ENCODE measurements at places on chromosomes 2 and 18.

DNA sequence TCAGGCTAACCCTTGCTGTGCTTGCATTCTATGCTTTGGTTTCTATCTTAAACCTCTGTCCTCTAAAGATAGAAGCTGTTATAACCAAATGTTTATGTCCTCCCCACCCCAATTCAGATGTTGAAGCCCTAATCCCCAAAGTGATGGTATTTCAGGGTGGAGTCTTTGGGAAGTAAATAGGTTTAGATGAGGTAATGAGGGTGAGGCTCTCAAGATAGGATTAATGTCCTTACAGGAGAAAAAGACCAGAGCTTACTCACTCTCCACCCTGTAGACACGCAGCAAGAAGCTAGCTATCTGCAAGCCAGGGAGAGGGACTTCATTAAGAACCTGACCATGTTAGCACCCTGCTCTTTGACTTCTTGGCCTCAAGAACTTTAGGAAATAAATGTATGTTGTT lies 362.5 kb downstream of the ERBB4 start:
- DNase-seq = no peak

DNA sequence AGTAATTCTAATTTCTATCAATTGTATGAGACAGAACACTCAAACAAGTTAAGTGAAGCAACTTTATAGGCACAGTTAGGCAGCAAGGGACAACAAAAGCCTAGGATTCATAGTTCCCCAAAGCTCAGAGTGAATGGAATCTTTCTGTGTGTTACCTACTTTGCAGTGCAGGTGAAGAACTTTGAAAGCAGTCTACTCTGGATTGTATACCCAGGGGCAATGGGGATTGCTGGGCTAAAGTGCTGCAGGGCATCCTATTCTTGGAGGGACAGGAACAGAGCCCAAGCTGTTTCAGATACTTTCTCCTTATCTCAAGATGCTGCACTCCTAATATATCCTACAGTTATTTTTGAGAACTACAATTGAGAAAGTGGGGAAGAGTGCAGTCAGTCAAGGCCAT lies 207.6 kb downstream of the PLCL1 start:
- no peak for DNase-seq

GRCh38 chr2:120617055-120617454 lies 118.6 kb upstream of the GLI2 start:
- no peak for DNase-seq

DNA sequence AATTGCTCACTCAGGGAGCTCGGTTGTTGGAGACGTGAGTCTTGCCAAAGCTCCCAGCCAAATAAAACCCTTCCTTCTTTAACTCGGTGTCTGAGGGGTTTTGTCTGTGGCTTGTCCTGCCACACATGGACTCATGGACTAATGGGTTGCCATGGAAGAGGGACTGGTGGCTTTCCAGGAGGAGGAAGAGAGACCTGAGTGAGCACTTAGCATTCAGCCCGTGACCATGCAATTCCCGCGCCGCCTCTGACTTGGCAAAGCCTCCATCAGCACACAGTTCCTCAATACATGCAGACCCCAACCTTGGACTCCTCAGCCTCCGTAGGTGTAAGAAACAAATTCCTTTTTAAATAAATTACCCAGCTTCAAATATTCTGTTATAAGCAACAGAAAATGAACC lies 57.3 kb upstream of the TMEM18 start:
- no peak for DNase-seq

- DNase-seq = no peak
Measured at GRCh38 chr2:22253171-22253570, 1129.4 kb downstream of the TDRD15 start.

GRCh38 chr18:22060361-22060760 lies 109.0 kb upstream of the GATA6 start:
- no peak for DNase-seq

DNA sequence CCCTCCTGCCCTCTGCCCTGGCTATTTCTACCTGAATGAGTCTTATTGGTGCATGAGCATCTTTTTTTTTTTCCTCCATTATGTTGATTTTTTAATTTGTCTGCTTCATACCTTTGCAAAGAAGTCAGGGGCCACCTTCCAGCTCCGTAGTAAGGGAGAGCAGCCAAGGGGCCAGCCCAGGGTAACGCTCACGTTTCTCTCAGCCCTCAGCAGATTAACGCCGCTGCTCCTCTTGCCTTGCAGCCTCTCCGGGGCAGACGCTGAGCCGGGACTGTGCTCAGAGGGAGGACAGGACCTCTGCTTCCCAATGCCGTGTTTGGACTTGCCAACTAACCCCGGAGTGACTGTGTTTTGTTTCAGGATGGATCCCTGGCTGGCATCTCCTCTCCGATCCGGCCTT lies 241.7 kb downstream of the ATAD2B start:
- no peak for DNase-seq

DNA sequence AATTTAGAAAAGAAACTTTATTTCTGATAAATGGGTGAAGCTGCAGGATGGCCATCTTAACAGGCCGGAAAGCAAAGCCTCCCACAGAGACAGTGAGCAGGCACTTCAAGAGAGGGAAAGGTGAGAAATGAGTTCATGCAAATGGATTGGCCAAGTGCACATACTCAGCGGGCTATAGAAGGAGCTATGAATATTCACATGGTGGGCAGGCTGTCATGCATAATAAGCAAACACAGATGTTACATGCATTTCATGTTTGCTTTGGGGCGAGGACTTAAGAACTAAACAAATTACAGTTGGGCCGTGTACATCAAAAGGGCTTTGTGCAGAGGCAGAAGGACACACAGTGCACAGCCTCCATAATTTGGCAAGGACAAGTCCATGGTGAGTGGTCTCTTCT lies 69.8 kb upstream of the MAL start:
- DNase-seq = no peak

DNA sequence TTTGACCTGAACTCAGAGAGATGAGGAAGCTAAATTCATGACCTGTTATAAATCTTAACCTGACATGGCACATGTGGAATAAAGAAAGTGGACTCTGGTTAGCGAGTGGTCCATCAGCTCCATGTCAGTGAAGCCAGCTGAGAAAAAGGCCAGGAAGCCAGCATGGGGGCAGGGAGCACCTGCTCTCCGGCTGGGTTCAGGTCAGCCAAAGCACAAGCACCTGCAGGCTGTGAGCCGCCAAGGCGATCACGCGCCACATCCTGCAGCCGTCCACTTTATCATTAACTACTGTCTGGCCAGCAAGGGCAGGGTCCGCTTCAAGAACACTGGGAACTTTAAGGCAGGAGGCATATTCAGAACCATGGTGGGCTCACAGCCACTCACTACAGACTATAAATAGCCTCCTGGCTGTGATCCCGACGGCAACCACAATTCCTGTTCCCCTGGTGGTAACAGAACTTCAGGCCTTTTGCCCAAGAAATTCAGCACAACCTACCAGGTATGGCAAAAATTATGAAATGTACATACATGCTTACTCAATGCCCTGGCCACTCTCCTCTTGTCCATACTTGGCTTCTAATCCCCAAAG lies 35.5 kb downstream of the ACVR1 start:
- DNase-seq = no peak

DNA sequence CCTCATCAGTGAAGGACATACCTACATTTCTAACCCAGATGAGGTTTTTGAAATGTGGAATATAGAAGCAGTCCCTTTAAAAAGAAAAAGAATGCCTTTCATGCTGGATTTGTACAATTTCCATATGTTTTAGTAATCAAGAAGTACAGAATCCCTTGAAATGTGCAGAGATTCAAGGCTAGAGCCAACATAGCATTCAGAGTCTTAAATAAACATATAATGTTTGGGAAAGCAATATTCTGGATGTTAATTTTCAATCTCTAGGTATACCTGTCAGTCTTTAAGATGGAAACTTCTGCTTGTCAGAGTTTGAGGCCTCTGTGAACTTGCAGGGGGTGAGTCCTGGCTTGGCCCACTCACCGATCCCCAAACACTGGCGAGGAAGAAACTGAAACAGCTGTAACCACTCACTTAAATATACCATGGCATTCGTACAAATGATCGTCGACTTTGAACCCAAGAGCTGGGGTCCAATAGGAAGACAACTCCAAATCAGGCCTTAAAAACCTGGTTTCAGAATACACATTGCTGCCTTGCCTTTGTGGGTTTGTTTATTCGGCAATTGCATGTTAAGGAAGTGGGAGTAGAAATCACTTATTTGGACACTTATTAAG lies 132.8 kb upstream of the NCK2 start:
- DNase-seq = no peak

- no peak for DNase-seq
Measured at GRCh38 chr2:159153951-159154350, 132.6 kb downstream of the WDSUB1 start.

- no peak for DNase-seq
Measured at GRCh38 chr2:120441351-120441700, 95.4 kb downstream of the INHBB start.

- no peak for DNase-seq
Measured at GRCh38 chr2:201271917-201272316, 11.6 kb downstream of the CASP8 start.

- no peak for DNase-seq
Measured at GRCh38 chr2:85705680-85706039, 11.5 kb downstream of the GNLY start.

DNA sequence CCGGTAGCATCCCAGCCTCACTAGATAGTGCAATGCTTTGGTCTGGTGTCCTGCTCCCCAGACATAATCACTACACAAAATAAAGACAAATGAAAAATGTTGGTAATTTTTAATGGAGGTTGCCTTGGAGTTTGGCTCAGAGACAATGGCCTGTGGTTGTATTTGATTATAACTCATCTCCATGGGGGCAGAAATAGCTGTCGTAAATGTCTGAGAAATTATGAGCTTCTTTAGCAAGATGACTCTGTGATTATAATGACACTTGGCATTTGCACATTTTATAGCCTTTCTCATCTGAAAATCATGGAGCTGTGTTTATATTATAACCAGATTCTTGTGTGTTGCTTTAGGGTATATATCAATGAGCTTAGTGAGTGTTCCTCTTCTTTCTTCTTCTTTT lies 1779.7 kb upstream of the CELF4 start:
- no peak for DNase-seq

- DNase-seq = no peak
Measured at GRCh38 chr2:187566712-187567111, 12.5 kb upstream of the TFPI start.

DNA sequence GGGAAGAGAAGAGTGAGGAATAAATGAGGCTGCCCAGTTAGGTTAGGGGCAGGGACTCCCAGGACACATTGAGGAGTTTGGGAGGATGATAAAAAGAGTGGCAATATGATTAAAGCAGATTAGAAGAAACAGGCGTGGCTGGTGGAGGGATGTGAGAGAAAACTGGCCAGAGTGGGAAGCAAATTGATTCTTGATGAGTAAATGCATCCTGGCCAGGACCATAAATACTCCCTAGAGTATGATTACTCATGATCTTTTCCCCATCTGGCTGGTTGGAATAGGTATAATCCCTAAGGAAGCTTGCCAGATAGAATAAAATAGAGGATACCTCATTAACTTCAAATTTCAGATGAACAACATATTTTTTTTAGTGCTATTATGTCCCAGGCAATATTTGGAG lies 21.5 kb upstream of the DAW1 start:
- no peak for DNase-seq

GRCh38 chr2:38522754-38523349 lies 79.9 kb downstream of the HNRNPLL start:
- DNase-seq = no peak

DNA sequence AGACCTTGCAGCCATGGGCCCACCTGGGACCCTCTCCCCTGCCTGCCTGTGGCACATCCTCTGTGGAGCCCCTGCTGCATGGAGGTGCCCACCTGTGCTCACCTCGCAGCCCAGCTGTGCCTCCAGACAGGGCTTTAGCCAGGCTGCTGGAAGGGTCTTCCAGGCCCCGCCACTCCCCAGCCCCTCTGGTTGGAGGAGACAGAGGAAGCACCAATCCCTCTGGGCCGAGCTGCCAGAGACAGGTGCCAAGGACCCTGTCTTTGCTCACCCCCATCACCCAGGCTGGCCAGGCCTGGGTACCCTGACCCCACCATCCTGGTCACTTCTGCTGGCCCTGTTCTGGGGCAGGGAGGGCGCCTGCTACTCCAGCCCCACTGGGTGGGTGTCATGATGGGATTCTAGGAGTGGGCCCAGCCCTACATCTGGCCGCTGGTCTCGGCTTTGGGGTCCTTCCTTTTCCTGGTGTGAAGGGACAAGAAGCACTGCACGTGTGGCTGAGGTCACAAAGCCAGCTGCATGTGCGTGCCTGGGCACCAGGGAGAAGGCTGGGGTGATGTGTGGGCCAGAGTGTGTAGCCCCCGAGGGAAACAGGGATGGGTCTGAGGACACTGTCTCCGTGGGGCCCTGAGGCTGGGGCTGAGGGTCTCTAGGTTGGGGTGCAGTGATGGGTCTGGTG lies 9.3 kb upstream of the NEU4 start:
- DNase-seq = no peak

GRCh38 chr2:226623587-226624368 lies 175.8 kb downstream of the IRS1 start:
- DNase-seq = no peak

- DNase-seq = no peak
Measured at GRCh38 chr18:56226025-56226424, 412.4 kb downstream of the TXNL1 start.

DNA sequence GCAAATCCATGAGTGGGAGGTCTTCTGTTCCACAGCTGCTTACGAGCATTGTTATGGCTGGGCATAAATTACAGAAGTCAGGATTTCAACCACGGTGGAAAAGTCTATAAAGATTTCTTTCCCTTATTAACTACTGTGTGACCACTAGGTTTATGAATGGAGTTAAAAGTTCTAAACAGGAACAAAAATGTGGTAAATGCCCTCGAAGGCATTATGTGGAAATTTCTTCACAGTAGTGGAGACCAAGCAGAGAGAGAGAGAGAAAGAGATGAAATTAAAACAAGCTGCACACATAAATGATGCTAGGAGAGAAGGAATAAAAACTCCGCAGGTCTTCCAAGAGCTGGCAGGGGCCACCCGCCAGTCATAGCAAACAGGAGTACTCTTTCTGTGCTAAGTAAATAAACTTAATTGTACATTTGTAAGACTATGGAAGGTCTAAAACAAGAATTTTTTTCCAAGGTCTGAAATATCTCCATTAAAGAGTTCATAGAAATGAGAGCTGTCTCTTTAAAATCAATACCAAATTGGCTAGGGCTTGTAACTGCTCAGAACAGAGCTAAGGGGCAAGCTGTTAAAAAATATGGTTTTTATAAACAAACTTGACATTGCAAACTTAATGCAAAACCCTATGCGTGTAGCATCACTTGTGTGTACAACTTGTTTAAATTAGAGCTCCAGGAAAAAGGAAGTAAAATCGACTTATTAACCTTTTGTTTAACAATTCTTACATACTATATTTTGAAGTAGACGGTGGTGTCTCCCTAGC lies 438.2 kb downstream of the MEIS1 start:
- no peak for DNase-seq
